AG08395 (cell line): ENCODE measurements at places on chromosomes 6 and 20.

DNA sequence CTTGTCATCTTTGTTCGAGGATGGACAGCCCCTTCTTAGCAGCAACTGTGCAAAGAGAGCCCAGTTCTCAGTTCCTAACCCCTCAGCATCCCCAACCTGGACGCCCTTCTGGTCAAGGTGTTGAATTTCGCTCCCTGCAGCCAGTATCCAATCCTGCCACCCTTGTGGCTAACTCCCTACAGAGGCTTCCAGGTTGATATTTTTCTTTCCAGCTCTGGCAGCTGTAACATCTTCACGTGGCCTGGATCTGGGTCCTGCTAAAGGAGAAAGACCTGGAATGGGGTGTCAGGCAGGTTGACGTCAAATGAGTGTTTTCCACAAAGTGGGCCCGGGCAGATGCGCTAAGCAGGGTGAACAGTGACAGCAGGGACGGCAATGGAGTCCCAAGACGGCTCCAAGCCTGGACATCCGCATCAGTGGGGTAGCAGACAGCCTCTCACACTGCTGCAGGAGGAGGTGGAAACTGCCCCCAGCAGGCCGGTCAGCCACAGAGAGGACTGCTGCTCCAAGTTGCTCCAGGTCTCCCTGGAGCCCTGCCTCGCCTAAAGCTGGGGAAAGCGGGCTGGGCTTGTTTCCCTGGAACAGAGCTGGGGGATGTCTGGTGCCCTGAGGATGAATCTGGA is 1.0 kb upstream of the YTHDF1 start:
- no peak for DNase-seq

DNA sequence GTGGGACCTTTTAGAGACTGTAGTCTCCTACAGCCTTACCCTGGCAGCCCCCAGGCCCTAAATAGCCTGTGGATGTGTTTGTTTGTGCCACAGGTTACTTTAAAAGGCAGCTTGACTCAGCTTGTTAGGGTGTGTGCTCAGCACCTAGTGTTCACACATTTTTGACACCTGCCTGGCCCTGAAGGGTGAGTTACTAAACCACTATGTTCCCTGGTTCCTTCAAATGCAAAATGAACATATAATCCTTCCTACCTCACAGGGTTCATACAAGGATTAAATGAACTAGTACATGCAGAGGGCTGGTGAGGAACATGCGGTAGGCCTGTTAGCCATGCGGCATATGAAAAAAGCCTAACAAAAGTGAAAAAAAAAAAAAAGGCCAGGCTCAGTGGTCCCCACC is 14.9 kb upstream of the TFAP2C start:
- no peak for DNase-seq

DNA sequence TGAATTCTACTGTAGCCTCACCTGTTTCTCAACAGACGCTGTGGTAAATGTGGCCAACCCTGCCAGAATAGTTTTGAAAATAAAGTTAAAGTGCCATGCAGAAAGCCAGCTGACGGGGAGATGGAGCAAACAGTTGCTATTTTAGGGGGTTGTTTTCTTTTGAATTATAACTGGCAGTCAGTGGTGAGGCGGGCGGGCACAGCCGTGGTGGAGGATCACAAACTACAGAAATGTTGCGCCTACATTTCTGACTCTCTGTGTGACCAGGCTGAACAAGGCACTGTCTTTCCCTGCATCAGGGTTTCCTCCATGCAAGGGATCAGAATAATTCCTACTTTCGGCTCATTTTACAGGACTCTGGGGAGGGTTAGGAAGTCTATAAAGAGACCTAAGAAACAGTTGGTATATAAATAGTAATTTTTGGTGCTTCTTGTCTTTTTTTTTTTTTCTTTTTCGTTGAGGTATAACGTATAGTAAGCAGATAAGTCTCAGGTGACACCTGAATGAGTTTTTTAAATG is 17.2 kb downstream of the CHMP4B start:
- DNase-seq, result no peak

- DNase-seq, result peak; percentile 22
Measured at GRCh38 chr20:44911264-44911921, 1.5 kb downstream of the PABPC1L start.

- DNase-seq, result peak; percentile 70
Measured at GRCh38 chr20:17024513-17025119, 202.2 kb upstream of the PCSK2 start.

DNA sequence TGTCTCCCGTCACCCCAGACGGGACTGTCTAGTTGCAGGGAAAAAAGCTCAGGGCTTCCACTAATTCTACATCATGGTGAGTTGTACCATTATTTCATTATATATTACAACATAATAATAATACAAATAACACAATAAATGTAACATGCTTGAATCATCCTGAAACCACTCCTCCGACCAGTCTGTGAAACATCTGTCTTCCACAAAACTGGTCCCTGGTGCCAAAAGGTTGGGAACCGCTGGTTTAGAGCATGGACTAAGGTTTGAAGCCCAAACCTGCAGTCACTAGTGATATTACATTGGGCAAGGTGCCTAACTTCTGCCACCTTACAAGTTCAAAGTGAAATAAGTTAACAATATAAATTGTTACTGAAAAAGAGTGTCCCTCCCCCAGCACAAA is 175.7 kb downstream of the PDE10A start:
- DNase-seq, result no peak

DNA sequence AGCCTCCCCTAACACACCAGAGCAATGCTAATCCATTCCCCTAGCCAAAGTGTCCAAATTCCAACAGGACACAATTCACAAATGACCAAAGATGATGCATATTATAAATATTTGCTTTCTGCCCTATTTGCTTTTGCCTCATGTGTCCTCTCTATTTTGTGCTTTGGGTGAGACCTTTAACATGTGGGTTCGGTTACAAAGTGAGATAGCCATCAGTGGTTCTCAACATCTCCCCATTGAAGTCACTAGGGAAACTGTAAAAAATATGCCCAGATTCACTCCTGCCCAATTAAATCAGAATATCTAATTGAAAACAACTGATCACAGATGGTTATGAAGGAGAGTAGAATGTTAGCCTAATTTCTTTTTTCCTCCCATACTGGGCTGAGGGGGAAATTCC is 159.2 kb downstream of the MTFR2 start:
- DNase-seq, result peak; percentile 19

DNA sequence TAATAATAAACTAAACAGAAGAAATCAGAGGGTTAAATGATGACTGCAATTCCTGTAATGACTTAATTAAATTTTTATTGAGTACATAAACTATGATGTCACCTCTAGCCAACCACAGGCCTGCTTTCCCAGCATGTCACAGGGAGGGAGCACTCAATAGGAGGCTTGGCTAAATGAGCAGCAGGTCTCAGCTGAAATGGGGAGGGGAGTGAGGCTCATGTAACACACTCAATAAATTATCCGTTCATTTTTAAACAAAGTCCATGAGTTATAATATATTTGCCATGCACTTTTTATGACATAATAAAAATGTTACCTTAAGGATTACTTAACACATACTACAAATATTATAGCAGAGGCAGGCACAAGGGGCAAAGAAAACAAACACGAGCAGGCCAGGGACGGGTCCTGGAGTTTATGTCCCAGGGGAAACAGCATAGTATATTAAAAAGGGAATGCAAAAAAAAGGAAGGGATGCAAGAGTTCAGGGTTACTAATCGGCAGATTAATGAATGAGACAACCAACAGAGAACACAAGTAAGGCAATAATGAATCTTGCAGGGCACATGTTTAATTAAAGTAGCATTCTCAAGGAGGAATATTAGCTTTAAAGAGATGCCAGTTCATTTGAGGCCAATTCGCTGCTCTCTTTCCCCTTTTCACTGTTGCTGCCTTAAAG is 27.1 kb upstream of the FAM83C start:
- peak; percentile 38 for DNase-seq

- no peak for DNase-seq
Measured at GRCh38 chr6:39389484-39389767, 66.9 kb upstream of the KCNK16 start.

- DNase-seq, result no peak
Measured at GRCh38 chr20:63777614-63778013, 38.0 kb downstream of the SLC2A4RG start.

DNA sequence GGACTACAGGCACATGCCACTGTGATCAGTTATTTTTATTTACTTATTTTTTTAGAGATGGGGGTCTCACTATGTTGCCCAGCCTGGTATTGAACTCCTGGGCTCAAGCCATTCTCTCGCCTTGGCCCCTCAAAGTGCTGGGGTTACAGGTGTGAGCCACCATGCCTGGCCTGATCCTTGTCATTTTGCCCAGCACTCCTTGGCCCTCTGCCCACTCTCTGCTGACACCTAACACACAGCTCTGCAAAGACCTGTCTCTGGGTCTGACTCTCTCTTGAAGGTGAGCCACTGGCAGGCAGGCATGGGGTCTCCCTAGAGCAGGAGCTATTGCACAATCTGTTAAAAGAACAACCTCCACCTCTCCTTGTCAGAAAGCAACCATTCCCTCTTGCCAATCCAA is 155.6 kb downstream of the ZFP64 start:
- DNase-seq, result no peak

DNA sequence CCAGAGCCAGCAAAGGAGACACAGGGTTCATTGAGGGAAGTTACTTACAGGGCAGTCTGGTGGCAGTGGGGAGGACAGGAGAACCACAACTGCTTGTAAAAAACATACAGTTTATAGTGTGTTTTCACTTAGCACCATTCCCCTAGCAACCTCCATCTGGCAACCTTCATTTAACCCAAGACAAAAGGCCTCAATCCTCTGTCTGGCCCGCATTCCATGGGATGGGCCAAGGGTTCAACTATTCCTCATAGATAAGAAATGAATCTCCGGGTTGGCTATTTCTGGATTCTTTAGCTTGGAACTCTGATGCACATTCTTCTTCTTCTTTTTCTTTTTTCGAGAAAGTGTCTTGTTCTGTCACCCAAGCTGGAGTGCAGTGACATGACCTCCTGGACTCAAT is 26.3 kb upstream of the FYN start:
- DNase-seq, result no peak

DNA sequence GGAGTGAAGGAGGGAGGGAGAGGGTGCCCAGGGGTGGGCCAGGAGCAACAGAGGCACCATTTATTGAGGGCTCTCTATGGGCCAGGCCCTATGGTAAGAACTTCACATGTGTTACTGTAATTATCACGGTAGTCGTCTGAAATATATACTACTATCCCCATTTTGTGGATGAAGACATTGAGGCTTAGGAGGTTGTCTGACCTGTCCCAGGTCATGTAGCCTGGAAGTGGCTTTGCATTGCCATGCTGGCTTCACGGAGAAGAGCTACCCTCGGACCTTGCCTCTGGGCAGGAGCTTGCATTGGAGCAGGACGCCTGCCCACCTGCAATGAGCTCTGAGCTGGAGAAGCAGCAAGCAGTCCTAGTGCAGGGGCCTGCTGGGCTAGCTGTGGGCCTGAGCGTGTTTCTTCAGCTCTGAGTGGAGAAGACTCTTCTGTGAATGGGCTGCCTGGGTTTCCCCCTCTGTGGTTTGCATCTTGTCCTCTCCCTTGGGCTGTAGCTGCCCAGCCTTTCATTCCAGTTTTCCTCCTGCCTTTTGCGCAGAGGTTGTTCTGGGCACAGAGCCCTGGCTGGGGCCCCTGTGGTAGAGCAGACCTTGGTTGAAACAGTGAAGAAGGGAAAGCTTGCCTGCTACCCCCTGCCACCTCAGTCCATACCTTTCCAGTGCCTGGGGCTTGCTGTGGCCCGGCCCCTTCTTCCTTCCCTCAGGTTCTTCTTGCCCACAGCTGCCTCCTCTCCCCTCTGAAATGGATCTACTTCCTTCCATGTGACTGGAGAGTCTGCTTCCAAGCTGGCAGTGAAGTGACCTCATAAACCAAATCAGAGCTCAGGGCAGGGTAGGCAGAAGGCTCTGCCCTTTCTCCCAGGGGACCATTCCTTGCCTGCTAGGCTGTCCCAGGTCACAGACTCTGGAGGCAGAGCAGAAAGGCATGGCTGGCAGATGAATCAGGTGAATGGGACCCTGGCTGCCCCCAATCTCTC is 24.1 kb upstream of the SRF start:
- no peak for DNase-seq

DNA sequence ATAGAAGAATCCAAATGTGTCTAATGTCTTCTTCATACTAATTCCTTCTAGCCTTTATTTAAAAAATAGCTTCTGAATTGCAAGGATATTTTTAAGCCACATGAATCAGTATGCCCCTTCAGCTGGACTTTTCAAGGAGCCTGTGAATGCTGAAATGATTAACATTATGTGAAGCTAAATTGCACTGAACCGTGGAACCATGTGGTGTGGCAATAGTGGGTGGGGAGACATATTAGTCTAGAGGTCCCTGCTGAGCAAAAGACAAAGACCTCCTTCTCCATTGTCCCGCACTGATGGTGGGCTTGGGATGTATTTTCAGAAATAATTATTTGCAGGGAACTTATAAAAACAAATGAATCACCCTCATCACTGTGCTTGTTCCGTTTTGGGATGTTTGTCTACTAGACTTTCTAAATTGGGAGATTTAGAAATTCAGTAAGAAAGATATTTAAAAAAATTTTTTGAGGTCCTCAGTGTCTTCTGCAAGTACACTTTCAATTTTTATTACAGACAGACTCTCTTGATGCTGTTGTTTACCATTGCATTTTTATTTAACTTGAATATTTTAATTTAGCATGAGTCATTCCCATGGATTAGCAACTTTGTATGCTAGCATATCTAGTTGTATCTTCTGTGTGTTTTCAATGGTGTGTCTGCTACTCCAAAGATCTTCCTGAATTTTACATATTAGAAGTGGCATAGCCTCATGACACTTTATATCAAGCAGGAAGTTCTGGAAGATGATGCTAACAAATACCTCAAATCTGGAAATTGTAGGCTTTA is 238.1 kb downstream of the LAMA2 start:
- DNase-seq, result peak; percentile 19

DNA sequence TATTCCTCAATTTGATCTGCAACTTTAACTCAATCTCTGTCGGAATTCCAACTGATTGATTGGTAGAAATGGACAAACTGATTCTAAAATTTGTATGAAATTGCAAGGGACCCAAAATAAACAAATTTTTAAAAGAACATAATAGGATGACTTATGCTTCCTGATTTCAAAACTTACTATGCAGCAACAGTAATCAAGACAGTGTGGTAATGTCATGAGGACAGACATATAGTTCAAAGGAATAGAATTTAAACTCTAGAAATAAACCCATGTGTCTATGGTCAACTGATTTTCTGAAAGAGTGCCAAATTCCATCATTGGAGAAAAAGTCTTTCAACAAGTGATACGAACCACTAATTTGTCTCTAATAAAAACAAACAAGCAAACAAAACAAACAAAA is 1320.1 kb upstream of the GJE1 start:
- DNase-seq, result no peak

DNA sequence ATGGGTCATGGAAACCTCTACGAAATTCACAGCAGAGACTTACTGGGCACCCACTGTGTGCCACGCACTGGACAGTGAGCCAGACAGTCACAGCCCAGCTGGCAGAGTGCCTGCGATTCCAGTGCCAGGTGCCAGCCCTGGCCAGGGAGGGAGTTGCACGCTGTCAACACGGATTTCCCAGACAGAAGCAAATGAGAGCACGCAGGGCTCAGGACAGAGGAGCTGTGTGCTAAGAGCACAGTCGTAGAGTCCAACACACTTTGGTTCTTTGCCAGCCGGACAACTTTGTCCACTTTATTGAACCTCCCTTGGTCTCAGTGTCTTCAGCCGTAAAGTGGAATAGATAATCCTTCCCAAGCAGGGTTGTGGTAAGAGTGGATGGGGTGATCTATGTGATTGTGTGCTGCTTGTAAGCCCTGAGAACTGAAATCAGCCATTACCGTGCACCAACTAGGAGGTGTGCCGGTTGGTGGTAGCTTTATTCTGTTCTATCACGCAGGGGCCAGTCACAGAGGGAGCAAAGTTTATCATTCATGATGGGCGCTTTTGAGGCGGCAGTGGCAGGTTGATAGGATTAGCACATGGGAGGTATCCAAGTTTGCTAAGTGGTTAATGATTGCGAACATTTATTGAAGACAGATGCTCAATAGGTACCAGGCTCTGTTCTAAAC is 40.6 kb downstream of the SIRPA start:
- no peak for DNase-seq
